GM04503 (cell line): ENCODE measurements at places on chromosomes 7 and 10.

DNA sequence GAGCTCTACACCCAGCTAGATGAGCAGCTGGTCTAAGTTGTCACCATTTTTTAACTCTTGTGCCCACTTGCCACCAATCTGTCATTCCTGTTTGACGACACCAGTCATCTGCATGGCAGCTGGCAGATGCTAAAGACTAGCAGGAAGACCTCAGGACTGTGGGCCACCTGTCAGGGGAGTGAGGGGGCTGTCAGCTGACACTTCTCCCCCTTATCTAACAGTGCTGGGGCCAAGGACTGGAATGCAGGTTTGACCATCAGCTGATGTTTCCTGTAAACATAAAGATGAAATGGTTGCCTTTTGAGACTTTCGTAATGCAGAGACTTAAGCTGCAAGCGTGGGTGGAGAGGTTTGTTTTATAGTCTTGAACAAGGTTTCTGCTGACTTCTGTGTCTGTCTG lies 93.5 kb downstream of the WNT2 start:
- no peak for DNase-seq

GRCh38 chr10:8297959-8298358 lies 243.5 kb downstream of the GATA3 start:
- DNase-seq, result no peak

- DNase-seq, result no peak
Measured at GRCh38 chr10:97314671-97315070, 4.4 kb upstream of the FRAT1 start.

DNA sequence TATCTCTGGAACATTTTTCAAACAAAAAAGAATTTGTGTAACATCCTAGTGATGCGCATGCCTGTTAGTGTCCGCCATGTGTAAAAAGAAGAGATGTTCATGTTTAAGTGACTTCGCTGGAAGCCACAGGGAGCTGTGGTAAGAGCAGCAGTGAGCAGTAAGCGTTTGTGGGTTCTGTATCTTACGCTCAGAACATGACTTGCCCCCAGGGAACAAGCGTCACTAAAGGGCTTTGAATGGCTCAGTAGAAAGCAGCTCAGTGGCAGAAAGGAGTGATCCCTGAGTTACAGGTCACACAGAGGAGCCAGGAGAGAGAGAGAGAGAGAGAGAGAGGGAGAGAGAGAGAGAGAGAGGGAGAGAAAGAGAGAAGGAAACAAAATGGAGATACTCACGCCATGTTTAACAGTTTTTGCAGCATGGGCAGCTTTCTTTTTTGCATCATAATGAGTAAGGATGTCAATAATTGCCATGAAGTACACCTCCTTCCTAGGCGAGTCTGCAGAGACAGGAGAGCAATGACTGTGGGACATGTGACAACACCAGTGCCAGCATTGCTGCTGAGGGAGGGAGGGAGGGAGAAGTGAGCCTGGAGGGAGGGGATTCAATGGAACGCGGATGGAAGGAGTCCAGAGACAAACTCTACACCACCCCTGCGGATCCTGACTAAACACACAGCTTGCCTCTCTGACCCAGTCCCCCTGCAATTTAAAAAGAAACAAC lies 174.6 kb downstream of the PIP4K2A start:
- no peak for DNase-seq
